Stimulated activated CD8-positive, alpha-beta memory T cell treated with anti-CD3 and anti-CD28 coated beads, Interleukin-7, amount 100 ng/mL, for 48 hours (primary cell): ENCODE measurements at places on chromosomes 2 and 18.

- no peak for DNase-seq
Measured at GRCh38 chr2:70014959-70015358, 53.5 kb upstream of the ASPRV1 start.

- no peak for DNase-seq
Measured at GRCh38 chr2:119431155-119431975, at the start of gene TMEM37. Gene TMEM37, plus strand, starts transcription at chr2:119431854. Its CDS starts 50 bp downstream, at chr2:119431904.

DNA sequence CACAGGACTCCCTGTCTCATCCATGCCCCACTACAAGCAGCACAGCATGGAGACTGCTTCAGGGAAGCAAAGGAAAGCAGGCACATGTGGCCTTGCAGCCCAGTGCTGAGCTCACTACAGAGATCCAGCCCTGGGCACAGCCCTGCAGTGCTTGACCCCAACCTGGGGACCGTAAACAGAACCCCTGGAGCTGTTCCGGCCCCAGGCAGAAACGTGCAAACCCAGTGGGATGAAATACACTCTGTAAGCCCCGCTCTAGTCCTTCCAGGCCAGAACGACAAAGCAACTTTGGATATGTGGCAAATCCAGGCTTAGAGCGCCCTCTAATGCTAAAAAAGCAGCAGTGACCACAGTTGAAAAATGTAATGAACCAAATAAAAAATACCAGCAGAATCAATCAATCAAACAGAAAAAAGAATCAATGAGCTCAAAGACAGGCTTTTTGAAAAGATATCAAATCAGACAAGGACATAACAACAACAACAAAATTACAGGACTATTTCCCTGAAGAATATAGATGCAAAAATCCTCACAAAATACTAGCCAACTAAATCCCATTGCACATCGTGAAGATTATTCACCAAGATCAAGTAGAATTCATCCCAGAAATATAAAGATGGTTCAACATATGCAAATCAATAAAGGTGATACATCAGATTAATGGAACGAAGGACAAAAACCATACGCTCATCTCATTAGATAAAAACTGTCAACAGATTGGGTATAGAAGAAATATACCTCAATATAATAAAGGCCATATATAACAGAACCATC is 45.6 kb downstream of the ZNF519 start:
- DNase-seq, result no peak

DNA sequence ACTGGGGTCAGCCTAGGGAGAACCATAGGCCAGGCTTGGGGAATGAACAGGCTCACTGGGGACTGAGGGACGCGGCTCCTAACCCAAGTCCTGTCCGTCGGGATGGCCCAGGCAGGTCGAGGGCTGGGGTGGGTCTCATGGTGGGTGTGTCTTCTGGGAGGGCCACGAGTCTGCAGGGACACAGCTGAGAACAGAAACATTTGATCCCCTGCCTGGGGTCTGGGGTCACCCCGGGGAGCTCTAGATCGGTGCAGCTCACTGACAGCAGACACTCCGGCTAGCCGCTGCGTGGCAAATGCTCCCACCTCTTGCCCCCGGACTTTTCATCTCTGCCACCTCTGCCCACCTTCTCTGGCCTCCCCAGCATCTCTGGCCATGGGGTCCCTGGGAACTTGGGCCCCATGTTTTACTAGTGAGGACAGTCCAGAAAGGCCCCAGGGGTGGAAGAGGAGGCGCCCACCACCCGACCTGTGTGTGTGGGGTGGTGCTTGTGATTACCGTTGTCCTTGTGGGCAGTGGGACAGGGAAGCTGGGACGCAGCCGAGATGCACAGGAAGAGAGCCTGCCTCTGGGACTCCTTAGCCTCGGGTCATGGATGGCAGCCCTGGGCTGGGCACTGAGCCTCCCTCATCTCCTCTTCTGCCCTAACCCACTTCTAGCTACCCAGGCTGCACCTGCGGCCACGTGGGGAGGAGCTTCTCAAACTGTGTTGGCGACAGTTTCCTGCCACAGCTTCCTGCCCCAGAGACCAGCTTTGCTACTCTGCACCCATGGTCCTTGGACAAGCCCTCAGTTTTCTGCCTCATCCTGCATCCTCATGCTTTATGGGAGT is 4.9 kb downstream of the ZAP70 start:
- DNase-seq, result peak; percentile 59

- DNase-seq, result no peak
Measured at GRCh38 chr18:6557770-6558248, 143.1 kb upstream of the L3MBTL4 start.

DNA sequence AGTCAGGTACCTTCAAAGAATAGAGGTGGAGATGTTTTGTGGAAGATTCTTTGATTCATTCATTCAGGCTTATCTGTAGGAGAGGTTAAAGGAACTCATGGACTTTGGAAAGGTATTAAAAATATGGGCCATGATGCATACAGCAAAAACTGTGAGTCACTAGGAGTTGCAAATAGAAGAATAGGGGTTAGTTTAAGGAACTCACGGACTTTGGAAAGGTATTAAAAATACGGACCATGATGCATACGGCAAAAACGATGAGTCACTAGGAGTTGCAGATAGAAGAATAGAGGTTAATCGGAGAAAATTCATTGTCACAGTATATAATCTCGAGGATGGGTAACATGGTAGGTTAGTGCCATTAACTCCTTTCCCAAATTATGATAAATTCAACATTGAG is 41.2 kb downstream of the SLC9A2 start:
- DNase-seq, result no peak

DNA sequence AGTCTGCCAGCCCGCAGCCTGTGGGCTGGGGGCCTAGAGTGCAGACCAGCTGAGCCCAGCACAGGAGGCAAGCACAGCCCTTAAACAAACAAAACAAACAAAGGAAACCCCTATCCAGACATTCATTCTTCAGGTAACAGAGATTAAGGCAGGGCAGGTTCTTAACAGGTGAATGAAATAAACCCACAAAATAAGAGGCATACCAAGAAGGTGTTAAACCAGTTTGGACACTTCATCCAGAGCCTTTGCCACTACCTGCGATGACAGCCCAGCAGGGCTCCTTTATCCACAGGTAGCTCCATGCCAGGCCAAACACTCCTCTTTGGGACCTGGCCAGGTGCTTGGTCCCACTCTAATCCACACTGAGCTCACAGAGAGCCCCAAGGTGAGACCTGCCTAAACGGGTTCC is 209.7 kb upstream of the SIX2 start:
- no peak for DNase-seq
